ENCODE measurements at places on chromosomes 13 and 19.

DNA sequence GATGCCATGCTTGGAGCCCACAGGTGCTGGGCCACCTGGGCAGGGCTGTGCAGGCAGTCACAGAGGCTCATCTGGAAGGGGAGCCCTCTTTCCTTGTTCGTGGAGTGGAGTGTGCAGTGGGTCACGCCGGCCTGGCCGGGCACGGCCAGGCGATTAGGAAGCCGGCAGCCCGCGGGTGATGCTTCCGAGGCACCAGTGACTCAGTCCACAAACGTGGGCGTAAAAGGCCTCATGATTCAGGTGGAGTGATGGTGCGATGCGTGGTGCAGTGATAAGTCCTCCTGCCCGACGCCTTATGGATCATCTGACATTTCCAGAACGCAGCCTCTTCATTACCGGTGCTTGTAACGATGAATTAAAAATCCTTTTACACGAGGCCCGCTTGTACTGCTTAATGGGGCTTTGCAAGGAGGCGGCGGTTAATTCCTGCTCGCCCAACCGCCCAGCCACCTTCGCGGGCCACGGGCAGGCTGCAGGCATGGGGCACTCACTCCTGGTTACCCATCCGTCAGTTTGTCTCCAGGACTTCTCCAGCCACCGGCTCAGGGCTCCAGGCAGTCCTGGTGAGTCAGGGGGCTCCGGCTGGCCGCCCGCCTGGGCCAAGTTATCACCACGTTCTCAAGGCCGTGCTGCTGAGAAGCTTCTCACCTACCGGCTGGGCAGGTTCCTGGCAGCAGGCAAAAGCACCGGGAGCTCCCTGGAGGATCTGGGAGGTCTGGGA is 172.4 kb downstream of the KDM4B start:
- DNase-seq: no peak

- DNase-seq: no peak
Measured at GRCh38 chr13:48333976-48334375, 30.4 kb downstream of the RB1 start.

DNA sequence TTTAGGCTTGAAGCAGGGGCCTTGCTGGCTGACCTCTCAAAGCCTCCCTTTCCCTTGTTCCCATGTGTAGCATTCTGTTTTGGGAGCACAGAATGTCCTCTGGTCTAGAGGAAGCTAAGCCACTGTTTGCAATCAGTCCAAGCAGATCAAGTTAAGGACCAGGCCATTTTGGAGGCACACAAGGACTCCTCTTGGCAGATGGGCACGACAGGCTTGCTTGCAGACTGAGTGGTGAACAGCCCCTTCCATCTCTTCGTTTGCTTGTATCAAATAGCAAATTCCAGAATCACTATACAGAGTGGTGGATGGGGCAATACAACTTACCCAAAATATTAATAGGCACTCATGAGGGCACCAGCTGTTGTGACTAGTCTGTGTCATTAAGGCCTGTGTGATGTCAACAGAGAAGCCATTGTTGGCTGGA is 215.5 kb upstream of the SERP2 start:
- DNase-seq: no peak

DNA sequence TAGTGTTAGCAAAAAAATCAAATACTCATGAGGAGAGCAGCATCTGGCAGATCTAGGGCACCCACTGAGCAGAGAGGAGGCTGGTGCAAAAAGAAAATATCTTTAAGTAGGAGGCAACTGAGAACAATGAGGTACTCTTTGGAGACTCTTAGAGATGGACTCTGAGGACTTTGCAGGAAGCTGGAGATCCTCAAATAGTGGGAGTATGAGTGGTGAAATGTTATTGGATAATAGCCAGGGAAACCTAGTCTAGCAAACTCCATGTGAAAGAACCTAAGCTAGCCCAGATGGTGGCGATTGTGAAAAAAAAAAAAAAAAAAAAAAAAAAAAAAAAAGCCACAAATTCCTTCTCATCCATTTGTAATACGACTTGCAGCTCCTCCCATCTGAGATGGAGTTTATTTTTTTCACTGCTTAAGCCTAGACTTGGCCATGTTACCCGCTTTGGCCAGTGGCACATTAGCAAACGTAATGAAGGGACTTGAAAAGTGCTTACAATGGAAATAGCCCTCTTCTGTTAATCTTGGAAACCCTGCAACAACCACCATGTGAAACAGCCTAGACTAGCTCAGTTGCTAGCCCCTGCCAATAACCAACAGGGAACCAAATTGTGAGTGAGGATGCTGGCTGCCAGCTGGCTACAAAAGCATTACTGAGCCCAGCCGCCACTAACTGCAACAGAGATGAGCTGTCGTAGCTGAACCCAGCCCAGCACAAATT is 476.2 kb downstream of the KLF12 start:
- DNase-seq: peak; percentile 66

GRCh38 chr13:44051918-44052675 is 172.4 kb downstream of the LACC1 start:
- DNase-seq: peak; percentile 84

GRCh38 chr13:53012707-53013106 is 15.9 kb upstream of the OLFM4 start:
- DNase-seq: no peak

DNA sequence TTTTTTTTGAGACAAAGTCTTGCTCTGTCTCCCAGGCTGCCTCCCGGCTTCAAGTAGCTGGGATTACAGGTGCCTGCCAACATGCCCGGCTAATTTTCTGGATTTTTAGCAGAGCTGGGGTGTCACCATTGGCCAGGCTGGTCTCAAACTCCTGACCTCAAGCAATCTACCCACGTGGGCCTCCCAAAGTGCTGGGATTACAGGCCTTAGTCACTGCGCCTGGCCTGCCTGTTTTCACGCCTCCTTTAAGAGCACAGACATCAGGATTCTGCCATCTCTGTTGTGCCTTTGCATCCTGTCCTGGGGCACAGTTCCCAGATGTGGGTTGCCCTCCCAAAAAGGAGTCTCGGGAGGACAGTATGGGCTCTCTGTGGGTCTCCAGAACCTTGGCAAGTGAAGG is 2.5 kb upstream of the PRAM1 start:
- no peak for DNase-seq

DNA sequence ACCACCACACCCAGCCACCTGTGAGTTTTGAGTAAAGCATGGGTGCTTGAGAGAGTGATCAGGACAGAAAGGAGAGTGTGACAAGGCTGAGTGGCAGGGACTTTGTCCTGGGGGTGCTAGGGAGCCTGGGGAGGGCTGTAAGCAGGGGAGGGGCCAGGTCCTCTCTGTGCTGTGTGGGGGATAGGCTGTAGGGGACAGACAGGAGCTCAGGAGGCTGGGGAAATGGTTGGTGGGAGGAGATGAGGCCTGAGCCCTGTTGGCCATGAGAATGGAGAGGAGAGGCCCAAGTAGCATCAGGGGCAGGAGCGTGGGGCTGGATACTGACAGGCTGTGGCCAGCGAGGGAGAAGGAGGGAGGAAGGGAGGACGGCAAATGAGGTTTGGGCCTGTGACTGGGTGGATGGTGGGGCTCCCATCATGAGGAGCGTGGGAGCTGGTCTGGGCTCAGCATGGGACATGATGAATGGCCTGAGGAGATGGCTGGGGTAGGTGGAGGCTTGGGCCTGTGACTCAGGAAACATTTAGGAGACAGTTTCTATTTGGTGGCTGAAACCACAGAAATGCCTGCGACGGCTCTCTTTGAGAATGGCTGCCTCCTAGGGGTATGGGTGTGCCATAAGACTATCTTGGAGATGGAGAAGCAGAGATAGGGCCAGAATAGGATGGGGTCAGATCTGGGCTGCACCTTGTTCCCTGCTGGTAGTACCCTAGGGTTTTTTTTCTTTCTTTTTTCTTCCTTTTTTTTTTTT is 25.0 kb downstream of the GRIN2D start:
- DNase-seq: peak; percentile 82

GRCh38 chr13:78187781-78188180 is 269.1 kb upstream of the EDNRB start:
- DNase-seq: no peak

DNA sequence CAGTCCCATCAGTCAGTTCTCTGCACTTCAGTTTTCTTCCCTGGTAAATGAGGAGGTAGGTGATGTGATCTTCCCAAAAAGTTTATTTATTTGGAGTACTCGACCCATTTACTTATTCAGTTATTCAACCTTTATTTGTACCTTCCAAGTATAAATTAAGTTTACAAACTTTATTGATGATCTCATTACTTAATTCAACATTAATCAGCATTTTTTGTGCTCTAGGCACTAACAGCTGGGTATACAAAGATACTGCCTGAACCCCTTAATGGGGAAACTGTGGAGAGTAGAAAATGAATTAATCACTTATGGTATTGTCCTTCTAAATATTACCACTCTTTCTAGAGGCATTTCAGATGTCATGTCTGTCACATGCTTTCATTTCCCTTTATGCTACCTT is 293.3 kb downstream of the DLEU7 start:
- no peak for DNase-seq

- no peak for DNase-seq
Measured at GRCh38 chr19:4429771-4430171, 27.3 kb downstream of the CHAF1A start.

GRCh38 chr19:7550987-7551761 is 15.7 kb downstream of the PNPLA6 start:
- DNase-seq: peak; percentile 66

DNA sequence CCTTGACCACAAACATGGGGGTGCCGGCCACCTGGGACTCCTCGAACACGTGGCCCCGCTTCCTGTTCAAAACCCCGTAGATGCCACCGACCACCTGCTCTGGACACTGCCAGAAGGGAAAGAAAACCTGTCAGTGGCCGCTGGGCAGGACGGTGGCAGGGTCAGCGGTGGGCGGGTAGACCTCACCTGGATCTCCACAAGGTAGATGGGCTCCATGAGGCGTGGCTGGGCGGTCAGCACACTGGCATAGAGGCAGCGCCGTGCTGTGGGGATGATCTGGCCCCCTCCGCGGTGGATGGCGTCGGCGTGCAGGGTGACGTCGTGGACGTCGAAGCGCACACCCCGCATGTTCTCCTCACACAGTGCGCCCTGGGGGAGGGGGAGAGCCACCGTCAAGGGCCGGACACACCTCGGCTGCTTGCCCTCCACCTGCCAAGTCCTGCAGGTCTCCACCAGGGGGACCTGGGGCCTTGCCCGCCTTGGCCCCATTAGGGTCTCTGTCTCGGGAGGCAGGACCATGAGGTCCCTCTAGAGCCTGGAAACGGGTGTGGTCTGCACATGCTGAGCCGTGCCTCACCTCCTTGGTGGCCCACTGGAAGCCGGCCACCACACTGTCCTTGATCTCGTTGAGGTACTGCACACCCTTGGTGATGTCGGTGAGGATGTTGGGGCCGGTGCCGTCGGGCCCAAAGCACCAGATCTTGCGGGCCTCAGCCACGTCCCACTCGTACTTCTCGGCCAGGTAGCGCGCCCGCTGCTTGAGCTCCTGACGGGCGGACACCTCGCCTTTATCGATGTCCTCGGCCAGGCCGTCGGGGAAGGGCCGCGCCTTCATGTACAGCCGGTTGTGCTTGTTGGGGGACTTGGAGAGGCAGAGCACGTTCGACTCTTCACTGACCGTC is 6.6 kb upstream of the DAPK3 start:
- DNase-seq: no peak

DNA sequence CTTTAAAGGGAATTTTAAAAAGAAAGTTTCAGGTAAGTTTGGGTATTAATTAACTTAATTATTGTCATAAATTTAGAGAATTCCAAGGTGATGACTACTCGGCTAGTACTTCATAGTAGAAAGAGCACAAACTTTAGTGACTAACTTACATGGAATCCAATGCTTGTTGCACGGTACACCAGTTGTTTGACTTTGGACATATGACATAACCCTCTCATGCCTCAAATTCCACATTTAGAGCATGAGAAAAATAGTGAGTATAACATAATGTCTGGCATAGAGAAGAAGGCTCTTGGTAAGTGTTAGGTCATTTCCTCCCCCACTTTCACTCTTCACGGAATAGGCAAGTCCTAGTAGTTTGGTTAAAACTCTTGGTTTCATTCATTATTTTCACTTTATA is 1249.4 kb upstream of the SLC10A2 start:
- DNase-seq: peak; percentile 94

DNA sequence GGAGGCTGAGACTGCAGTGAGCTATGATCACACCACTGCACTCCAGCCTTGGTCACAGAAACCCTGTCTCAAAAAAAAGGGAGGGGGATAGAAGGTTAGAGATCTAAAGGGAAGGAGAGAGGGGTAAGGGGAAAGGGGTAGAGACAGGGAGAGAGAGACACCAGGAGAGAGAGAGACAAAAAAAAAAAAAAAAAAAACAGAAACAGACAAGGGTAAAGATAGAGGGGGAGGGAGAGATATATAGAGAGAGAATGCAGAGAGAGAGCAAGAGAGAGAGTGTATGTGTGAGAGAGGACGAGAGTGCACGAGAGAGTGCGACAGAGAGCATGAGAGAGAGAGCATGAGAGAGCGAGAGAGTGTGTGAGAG is 4.2 kb downstream of the CD70 start:
- DNase-seq: no peak

DNA sequence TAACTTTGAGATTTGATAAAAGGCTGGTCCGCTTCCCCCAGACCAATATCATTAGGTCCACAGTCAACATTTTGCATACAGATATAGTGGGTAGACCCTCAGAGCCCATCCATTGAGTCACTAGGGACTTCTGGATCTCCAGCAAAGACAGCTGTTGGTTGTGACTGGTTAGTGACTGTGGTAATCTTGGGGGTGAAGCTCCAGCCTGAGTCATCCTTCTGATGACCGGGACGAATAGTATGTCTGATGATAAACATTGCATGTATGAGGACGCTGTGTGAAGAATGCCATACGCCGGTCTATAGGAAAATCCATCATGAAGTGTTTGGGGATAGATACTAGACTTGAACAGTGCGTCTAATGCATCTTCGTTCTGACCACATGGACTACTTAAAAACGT is 307.0 kb downstream of the UQCRFS1 start:
- DNase-seq: peak; percentile 86

DNA sequence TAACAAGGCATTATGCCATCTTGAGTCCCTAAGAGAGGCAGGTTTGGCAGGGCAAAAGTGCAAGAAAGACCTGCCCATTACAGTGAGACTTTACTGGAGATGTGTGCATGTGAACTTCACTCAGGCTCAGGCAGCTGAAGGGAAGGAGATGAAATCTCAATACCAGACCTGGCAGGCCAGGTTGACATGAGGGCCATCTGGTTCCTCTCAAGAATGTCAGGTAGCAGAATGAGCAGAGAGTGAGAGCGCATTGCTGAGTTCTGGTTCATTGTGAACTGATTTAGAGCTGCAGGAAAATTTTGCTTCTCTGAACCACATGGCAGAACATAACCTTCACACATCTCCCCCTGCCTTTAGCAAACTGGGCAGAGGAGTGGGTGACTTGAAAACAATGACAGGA is 406.3 kb downstream of the GPC5 start:
- no peak for DNase-seq

DNA sequence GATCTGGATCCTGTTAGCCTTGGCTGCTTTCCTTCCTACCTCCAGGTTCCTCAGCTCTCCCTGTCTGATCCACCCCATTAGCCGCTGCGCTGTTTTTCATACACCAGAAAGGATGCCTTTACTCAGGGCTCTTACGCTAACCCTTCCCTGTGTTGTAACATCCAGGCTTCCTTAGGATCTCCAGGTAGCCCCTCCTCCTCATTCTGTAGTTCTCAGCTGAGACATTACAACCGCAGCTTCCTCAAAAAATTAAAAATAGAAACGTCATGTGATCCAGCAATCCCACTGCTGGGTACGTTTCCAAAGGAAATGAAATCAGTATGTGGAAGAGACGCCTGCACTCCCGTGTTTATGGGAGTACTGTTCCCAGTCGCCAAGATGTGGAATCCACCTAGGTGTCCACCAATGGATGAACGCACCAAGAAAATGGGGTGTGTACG is 18.4 kb upstream of the MYADM start:
- DNase-seq: peak; percentile 92

Data from fibroblast of skin of right biceps (primary cell).